ENCODE measurements at places on chromosomes 16 and 17.

- DNase-seq = no peak
These were observed 20.0 kb downstream of the TUBG1 start for GRCh38 chr17:42629411-42630009.

GRCh38 chr17:46010597-46011186 lies 11.6 kb downstream of the STH start:
- DNase-seq = no peak

GRCh38 chr16:11360641-11361373 lies 15.5 kb downstream of the RMI2 start:
- DNase-seq = no peak

DNA sequence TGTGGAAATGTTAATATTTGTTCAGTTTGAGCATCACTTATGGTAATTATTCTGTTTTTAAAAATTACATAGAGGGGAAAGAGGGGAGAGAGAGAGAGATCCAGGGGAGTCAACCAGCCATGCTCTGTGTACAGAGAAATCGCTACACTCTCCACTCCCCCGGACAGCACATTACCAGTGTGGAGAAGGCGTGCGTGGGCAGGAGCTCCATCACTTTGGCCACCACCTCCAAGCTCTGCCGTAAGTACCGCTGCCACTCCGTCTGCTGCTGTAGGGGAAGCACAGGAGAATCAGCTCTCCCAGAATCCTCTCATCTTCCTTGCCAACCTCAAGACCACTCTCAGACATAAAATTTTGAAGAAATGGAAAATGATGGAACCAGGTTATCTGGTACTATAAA lies 70.2 kb upstream of the GSG1L start:
- no peak for DNase-seq

DNA sequence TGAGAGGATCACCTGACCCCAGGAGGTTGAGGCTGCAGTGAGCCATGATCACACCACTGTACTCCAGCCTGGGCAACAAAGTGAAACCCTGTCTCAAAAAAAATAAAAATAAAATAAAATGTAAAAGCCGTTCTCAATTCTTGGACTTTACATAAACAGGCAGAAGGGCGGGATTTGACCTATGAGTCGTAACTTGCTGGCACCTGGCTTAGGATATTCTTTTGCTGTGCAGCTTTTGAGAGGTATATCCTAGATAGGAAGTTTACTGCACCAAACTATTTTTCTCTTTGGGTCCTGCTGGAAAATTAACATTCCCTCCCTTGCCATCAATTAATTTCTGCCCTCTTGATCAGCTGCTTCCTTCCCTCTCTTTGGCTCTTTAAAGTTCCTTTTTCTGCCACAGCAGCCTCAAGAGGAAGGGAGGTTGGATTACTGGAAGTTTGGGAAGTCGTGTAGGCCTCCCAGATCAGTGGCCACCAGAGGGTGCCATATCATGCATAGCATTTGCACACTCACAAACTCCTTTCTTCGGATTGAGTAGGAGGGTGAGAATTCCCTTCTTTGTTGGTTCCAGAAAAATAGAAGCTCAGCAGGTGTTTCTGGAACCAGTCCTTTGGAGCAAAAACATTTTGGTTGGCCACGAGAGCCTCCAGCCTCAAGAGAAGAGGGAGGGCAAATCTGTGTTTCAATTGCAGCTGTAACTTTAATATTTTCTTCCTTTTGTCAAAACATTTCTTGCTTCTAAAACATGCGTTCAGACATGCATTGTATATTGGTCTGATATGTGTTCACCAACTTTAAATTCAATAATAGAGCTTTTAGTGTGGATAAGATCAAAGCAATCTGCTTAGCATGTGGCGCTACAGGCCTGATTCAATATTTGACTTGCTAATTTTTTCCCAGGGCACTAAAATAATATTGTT lies 147.3 kb downstream of the CCDC182 start:
- DNase-seq = no peak

- DNase-seq = no peak
These were observed 35.5 kb downstream of the VAC14 start for GRCh38 chr16:70765491-70765890.
